Activated CD8-positive, alpha-beta memory T cell treated with anti-CD3 and anti-CD28 coated beads for 48 hours (primary cell): ENCODE measurements at places on chromosomes 7 and 10.

GRCh38 chr7:141073173-141073640, 657 bp upstream of the TMEM178B start:
- peak; percentile 7 for DNase-seq

DNA sequence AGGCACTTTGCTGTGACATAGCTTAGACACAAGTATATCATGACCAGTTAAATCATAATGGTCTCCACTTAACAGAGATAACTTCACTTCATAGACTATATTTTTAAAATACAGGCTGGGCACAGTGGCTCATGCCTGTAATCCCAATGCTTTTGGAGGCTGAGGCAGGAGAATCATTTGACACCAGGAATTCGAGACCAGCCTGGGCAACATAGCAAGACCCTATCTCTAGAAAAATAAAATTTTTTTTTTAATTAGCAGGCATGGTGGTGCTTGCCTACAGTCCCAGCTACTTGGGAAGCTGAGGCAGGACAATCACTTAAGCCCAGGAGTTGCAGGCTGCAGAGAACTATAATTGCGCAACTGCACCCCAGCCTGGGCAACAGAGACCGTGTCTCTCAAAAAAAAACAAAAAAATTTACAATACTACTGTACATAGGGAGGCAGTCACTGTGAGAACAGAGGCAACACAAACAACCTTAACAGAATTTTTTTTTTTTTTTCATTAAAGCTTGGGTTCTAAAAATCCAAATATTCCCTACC, 105.1 kb downstream of the USP6NL start:
- DNase-seq, result no peak

DNA sequence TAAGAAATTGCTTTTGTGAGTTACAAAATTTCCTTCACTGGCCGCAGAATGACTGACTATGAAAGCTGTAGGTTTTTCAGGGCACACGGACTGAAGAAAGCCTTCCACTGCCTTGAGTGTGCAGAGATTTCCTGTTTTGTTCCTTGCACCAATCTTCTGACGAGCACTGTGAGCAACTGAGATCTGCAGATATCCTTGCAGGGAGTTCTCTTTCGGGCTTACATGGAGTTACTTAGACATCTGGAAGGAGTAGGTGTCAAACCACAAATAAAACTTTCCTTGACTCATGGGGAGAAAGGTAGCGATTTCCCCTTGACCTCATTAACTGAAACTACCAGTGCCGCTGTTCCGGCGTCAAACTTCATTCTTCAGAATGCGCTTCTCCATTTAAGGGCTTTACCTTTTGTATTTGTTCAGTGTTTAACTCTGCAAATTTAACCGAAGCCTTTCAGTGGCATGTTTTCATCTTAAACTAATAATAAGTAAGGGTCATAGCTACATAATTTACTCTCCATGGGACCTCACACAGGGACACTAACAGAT, 1175.3 kb downstream of the GATA3 start:
- DNase-seq, result no peak

DNA sequence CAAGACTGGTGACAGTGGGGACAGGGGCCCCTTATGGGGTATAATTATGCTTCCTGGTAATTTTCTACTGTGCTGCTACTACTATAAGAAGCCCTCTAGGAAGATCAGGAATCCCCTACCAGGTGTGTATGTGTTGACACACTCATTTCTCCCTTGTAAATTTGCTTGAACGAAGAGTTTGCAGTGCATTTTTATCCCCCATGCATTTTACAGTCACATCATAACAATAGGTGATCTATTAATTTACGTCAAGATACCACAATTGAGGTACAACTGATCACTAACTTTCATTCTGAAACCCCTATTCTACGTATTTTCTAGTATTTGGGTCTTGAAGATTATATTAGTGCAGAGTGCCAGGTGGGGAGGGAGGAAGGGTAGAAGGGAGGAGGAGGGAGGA, 252.2 kb downstream of the NSUN6 start:
- DNase-seq, result no peak

GRCh38 chr10:132447446-132448247, 50.6 kb downstream of the PWWP2B start:
- DNase-seq, result peak; percentile 44

GRCh38 chr10:57950442-57950974, 317.2 kb downstream of the IPMK start:
- DNase-seq, result no peak

- no peak for DNase-seq
Observed at GRCh38 chr7:335358-336148, 45.6 kb downstream of the FOXL3 start.

DNA sequence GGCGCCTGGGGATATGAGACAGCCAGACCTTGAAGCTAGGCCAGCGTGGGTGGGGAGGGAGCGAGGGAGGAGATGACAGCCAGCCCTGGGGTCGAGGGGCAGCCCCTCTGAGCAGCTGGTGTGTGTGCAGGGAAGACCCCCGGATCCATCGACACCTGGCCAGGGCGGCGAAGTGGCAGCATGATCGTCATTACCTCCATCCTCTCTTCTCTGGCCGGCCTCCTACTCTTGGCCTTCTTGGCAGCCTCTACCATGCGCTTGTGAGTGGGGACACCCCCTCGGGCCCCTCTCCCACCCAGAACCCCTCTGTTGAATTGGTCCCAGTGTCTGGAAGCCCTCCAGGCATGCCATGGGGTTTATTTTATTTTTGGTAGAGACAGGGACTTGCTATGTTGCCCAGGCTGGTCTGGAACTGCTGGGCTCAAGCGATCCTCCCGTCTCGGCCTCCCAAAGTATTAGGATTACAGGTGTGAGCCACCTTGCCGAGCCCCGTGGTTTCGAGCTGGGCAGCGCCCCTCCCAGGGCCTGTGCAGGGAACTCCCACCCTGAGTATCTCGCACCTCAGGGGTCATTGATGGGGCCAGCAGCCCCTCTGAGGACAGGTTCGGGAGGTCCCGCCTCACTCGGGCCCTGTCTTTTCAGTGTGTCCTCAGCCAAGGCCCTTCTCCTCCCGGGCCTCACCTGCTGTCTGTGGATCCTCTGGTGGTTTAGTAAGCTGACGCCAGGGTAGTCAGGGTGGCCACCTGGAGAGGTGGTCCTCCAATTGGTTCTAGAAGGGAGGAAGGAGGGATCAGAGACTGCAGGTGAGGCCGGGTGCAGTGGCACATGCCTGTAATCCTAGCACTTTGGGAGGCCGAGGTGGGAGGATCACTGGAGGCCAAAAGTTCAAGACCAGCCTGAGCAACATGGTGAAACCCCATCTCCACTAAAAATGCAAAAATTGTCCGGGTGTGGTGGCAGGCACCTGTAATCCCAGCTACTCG, 3.8 kb downstream of the UPK3B start:
- DNase-seq, result no peak

DNA sequence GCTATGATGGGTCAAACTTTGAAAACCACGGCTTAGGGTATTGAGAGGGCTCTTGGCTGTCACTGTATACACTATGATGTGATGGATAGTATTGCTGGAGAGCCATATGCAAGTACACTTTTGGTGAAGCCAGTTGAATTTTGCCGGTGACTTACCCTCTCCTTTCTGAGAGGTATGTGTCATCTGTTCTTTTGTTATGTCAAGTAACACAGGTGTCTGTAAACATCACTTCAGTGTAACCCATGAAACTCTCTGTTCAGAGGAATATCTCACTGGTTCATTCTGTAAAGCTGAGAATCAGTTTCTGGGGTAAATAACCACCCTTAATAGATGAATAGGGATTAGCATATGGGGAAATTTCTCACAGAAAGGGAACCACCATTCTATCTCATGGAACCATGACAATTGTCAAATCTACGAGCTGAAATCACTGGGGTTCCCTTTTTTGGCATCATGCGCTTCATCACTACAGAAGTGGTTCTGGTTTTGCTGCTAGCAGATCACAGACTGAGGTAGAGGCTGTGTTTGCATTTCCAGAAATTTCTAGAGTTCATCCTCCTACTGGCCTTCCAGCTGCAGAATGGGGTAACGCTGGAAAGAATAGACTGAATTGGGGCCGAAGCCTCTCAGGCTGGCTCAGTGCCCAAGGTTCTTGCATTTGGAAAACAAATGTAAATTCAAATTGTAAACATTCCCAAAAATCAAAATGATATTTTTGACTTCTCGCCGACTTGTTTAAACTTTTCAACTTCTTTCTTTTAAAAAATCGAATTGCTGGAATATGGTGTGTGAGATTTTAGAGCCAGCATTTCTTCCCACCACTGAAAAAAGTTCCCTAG, 83.3 kb upstream of the CREB5 start:
- no peak for DNase-seq

- DNase-seq, result no peak
Observed at GRCh38 chr10:47449979-47450378, 33.9 kb downstream of the ANXA8 start.

DNA sequence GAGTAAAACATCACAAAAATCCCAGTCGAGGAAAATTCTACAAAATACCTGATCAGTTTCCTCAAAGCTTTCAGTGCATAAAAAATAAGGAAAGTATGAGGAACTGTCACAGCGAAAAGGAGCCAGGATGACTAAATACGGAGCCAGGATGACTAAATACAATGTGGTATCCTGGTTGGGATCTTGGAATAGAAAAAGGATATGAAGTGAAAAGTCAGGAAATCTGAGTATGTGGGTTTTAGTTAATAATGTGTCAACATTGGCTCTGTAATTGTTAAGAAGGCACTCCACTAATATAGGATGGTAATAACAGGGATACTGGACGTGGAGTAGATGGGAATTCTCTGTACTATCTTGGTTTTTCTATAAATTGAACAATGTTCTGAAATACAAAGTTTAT, 175.5 kb downstream of the SUGCT start:
- no peak for DNase-seq

DNA sequence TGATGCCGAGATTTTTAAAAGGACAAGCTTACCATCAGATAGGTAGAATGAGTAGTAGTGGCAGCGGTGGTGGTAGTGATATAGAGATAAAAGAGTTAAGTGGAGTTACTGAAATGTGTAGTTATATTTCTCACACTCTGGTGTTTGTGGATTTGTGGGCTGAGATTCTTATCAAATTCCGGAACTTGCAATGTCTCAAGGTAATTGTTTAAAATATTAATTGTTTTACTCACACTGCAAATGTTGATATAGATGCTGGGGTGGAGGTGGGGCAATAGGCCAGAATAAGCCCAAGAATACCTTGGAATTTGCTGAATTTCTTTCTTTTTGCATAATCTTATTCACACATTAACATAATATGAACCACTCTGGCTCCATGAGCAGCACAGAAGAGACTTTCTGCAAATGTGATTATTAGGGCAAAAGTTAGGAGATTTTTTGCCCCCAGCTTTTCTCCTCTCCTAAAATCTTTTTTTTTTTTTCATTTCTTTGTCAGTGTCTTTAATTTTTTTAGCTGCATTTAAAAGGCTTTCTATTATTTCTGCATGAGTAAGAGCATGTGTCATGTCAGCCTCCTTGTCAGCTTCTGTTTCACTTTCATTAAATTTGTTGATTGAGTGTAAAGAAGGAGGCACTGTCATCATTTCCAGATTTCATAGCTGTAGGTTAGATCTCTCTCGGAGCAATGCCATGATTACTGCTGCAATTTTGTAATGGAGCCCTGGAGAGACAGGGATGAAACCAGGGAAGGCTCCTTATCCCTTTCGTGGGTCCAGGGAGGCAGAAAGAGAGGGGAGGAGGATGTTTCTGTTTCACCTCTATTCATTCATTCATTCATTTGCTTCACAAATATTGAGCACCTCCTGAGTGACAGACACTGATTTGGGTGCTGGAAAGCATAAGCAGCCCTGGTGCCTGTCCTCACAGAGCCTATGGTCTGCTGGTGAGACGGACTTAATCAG, 13.1 kb upstream of the SGMS1 start:
- DNase-seq, result no peak

- no peak for DNase-seq
Observed at GRCh38 chr7:149872419-149873073, 1.2 kb upstream of the ATP6V0E2 start.

DNA sequence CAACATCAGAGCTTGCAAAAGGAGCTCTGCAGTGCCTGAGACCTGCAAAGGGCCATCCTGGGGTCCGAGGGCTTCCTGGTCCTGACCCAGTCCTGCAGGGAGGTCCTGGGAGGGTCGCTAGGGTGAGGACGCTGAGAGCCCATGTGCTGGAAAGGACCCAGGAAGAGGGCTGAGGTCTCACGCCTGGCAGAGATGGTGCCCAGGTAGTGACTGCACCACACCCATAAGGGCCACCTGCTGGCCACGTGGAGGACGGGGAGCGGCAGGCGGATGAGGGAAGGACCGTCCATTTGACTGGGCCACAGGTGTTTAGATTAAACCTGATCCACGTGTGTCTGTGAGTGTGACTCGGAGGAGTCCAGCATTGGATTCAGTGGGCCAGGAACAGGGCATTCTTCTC, 392.8 kb downstream of the DNAJB6 start:
- DNase-seq, result no peak

GRCh38 chr10:27349987-27350386, 109.4 kb upstream of the ACBD5 start:
- DNase-seq, result no peak

DNA sequence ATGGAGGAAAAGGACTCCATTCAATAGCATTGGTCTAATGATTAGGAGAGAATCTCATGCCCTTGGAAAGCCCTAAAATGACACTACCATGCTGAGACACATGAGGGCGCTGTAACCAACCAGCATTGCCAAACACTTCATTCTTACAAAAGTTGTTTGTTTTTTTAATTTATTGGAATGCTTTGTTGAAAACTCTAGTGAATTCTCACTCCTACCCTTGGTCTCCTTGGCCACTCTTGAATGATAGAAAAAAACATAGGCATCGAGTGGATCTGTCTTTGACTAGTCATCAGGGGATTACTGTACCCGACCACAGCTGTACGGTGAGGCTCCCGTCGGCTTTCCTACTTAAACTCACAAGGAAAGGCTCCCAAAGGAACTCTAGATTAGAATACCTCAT, 29.3 kb upstream of the ADD3 start:
- peak; percentile 15 for DNase-seq

- no peak for DNase-seq
Observed at GRCh38 chr10:66656499-66656898, 269.3 kb upstream of the LRRTM3 start.

- DNase-seq, result no peak
Observed at GRCh38 chr10:15387021-15387420, 15.9 kb upstream of the FAM171A1 start.

- DNase-seq, result no peak
Observed at GRCh38 chr10:43127442-43127841, 10.8 kb upstream of the CSGALNACT2 start.

DNA sequence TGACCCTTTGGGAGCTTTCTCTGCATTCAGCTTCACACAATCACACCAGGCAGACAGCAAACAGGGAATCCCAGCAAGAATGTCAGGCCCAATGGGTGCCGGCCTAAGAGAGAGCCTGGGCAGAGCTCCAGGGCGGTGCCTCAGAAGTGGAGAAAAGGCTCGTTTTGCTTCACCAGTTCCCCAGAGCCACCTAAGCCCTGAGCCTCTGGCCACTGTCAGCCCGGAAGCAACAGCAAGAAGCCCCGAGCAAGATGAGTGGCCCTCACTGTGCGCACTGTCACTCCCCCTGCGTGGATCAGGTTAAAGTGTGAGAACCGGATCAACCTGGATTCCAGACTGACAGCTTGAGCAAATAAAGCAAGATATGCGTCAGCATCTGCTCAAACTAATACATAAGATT, 14.7 kb downstream of the CNPY1 start:
- no peak for DNase-seq
